Stimulated activated CD8-positive, alpha-beta memory T cell treated with anti-CD3 and anti-CD28 coated beads, Interleukin-15, amount 100 ng/mL, for 4 hours (primary cell): ENCODE measurements at places on chromosomes 11 and 22.

DNA sequence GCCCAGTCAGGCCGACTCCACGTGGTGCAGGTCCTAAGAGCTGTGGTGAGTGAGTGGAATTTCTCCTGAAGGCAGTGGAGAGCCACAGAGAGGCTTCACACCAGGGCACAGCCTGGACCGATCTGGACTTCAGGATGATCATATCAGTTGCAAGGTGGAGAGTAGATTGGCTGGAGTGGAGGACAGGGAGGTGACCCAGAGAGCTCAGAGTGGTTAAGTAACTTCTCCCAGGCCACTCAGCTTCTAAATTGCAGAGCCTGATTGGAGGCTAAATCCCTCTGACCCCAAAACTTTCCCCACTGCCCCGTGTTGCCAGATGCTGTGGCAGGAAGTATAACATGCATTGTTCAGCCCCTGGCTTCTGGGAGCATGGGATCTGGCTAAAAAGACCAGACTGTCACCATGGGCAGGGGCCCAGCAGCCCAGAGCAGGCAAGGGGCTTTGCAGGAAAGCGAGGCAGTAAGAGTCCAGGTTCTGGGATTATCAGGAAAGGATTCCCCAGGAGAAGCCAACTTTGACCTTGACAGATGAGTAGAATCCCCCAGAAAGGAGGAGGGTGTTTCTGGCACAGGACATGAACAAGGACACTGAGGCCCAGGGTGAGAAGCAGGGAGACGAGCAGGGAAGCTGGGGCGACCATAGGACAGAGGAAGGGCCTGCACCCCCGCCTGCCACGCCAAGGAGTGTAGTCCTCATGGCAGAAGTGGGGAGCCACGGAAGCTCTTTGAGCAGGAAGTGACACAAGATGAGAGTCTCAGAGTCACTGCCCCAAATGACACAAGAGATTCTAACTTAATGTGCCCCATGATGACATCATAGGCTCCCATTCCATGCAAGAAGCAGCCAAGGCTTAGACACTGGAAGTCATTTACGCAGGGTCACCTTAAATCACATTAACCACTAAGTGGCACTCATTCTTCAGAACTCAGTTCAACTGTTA lies 4.8 kb downstream of the SLC35C1 start:
- DNase-seq, result no peak

- DNase-seq, result no peak
Observed at GRCh38 chr11:126698576-126698975, 302.0 kb downstream of the KIRREL3 start.

- no peak for DNase-seq
Observed at GRCh38 chr22:37313376-37314314, 31.3 kb downstream of the CYTH4 start.

GRCh38 chr11:64788321-64789215 lies 10.2 kb upstream of the SF1 start:
- DNase-seq, result no peak

- no peak for DNase-seq
Observed at GRCh38 chr11:37724315-37724714, 1126.3 kb upstream of the RAG2 start.

GRCh38 chr11:35375332-35376117 lies 43.8 kb downstream of the SLC1A2 start:
- no peak for DNase-seq

DNA sequence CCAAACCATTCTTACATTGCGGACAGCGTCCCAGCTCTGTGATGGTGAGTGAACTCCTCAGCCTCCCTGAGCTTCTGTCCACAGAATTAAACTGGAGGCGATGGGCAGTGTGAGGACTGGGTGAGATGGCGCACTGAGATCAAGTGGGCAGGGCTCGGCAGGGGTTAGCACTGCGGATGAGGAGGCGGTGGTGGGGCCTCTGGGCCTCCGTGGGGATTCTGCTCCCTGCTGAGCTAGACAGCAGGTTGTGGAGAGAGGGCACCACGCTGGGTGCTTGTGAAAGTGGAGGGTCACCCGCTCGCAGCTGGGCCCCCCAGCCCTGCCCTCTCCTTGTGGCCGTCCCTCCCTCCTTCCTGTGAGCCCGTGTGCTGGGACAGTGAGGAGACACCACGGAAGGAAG lies 25.6 kb upstream of the PARVG start:
- no peak for DNase-seq

GRCh38 chr11:134561331-134561720 lies 149.3 kb upstream of the B3GAT1 start:
- DNase-seq, result no peak

GRCh38 chr11:2522631-2523255 lies 77.9 kb downstream of the KCNQ1 start:
- no peak for DNase-seq

GRCh38 chr11:122851366-122851966 lies 13.2 kb downstream of the CRTAM start:
- no peak for DNase-seq

DNA sequence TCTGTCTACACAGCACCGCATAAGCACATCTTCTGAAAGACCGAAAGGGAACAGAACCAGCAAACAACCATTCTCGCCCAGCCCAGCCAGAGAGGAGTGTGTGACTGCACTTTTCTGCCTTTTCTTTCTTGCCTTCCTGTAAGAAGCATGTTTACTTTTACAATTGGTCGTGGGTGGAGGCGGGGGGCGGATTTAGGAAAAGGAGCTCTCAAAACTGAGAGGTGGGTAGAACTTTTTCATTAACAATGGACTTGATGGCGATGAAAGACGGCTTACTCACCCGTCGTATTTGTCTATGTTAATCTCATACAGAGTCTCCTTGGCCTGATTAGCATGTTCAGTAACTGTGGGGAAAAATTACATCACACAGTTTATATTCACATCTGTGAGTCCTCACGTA lies 27.2 kb downstream of the CERK start:
- DNase-seq, result no peak

DNA sequence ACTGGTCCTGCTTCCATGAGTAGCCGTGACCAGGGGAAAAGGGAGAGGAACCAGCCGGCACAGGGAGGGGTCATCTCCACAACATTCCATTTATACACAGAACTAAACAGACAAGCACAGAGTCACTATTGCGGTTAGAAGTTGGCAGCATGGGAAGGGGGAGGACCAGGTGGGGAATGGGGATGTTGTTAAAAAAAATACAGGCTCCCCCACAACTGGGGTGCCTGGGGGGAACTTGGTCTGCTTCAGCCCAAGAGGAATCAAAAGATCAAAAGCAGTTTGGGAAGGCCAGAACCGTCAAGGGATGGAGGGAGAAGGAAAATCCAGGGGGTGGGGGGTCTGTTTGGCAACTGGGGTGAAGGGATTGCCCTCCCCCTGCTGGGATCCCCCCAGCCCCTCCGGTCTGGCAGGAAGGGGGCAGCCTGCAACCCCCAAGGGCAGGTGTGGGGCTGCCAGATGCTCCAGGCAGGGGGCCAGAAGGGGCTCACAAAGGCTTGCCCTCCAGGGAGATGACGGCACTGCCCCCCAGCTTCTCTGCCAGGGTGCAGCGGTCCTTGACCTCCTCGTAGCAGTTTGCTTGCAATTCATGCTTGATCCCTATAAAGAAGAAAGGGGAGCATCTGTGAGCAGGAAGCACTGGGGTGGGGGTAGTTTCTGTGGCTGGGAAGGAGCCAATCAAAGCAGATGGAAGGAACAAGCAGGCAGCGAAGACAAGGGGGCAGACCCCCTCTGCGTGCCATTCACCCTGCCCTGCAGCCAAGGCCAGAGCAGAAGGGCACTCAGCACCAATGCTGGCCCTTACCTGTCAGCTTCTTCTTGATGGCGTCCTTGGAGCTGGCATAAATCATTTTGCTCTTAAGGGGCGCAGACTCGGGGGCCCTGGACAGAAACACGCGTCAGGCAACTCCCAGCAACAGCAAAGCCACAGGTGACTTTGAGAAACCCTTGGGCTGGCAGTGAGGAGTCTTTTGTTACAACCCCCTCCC lies 2.8 kb downstream of the CFL1 start:
- DNase-seq, result no peak

DNA sequence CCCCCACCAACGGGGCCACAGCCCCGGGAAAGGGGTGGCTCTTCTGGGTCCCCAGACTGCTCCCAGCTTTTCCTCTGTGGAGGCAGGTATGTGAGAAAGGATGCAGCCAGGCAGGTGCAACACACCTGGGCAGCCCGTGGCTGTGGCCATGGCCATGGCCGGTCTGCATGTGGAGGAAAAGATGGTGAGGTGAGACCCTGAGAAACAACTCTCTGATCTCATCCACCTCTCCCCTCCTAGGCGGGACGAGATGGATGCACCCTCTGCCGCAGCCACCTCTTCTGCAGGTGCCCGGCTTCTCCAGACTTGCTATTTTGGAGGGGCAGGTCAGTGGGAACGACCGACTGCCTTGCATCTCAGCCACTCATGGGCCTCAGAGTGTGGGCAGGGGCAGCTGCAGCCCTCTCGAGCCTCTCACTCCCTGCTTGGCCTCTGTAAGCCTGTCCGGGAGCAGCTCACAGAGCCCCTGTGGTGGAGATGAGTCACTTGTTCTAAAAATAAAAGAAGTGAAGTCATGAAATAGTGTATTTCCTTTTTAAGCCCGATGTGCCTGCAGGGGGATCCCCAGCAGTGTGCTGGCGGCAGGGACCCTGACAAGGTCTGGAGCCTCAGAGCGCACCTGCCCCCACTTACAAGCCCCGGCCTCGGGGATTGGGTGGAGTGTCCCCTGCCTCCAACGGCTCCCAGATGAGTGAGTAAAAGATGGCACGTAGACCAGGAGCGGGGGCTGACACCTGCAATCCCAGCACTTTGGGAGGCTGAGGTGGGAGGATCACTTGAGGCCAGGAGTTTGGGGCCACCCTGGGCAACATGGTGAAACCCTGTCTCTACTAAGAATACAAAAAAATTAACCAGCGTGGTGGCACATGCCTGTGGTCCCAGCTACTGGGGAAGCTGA lies 10.7 kb downstream of the SMIM38 start:
- peak; percentile 18 for DNase-seq

GRCh38 chr22:39365492-39365780 lies 15.6 kb downstream of the SYNGR1 start:
- DNase-seq, result no peak

- DNase-seq, result peak; percentile 27
Observed at GRCh38 chr22:21045585-21046294, at the start of gene LRRC74B. Gene LRRC74B (plus strand): TSS chr22:21045946. CDS start chr22:21045987, 41 bp downstream.

DNA sequence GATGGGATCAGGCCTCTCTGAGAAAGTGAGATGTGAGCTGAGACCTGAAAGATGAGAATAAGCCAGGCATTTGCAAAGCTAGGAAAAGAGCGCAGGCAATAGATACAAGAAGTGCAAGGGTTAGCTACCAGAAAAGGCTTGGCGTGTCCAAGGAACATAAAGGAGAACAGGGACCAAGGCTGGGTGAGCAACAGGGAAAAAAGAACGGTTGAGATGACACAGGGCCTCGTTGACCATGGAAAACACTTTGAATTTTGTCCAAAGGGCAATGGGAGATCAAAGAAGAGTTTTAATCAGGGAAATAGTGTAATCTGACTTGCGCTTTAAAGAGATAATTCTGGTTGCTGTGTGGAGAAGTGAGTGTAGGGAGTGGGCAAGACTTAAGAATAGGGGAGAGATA lies 35.0 kb downstream of the RAB30 start:
- no peak for DNase-seq

DNA sequence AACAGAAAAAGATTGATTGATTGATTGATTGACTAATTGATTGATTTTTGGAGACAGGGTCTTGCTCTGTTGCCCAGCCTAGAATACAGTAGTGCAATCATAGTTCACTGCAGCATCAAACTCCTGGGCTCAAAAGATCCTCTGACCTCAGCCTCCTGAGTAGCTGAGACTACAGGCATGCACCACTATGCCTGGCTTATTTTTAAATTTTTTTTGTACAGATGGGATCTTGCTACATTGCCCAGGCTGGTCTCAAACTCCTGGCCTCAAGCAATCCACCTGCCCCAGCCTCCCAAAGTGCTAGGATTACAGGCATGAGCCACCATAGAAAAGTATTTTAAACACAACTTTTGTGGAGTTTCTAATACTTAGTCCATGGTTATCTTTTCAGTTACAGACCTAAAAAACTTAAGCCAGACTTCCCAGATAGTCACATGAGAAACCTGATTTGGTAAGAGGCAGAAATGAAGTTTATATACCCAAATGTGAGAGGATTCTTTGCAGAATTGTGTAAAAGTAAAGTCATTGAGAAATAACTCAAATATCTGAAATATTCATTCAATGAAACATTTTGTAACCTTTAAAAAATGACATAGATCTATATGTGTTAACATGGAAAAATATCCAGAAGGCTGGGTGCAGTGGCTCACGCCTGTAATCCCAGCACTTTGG lies 186.5 kb downstream of the SWAP70 start:
- DNase-seq, result no peak

- DNase-seq, result no peak
Observed at GRCh38 chr11:2778630-2779498, 79.1 kb upstream of the KCNQ1OT1 start.
